Stimulated activated CD4-positive, alpha-beta T cell treated with anti-CD3 and anti-CD28 coated beads, Interleukin-4, amount 100 ng/mL, for 24 hours (primary cell): ENCODE measurements at places on chromosomes 2 and 18.

DNA sequence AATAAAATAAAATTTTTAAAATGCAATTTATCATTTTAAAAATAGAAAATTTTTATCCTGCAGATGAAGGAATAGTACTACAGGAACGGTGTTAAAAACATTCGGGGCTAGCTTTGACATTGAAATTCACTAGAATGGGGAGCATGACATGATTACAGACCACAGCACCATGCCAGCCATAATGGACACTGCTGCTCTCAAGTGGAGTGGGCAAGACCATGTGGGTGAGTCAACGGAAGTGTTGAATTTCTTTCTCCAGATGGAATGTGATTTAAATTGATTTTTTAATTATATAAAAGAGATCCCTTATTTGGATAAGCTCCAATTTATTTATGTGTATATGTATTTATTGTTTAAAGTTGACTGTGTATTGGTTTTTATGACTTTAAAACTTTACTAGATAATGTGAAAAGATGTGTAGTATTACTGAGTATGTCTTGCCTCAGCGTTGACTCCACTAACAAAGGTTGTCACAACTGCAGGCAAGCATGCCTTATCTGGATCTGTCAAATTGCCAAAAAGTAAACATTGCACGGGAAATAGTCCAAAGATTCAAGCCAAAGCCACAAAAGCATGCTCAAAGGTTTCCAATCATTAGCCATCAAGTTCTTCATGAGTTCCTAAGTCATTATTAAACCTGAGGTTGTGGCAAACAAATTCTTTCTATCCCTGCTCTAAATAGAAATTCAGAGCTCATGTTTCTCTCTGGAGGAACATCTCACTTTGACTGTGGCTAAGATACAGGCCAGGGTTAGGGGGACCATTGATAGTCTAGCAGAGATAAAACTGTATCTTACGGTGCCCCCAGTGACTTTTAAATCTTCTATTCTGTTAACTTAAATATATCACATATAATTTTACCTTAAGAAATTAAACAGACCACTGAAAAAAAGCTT, 536.9 kb downstream of the TMX3 start:
- DNase-seq: no peak

DNA sequence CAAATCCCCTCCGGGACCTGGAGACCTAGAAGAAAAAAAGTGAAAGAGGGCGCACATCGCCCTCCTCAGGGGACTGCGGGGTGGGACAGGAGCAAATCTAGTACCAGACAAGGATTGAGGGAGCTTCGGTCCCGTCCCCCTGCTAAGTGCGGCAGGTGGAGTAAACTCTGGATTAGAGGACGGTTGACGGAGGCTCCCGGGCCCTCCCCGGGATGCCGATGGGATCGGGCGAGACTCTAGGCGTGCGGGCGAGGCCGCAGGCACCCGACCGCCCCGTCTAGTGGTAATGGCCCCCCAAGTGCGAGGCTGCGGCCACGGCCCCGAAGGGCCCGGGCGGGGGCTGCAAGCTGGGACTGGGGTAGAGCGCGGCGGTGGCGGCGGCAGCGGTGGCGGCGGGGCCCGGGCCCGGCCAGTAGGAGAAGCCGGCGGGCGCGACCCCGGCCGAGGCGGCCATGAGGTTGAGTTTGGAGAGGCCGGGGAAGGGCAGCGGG, 3.5 kb downstream of the FEV start:
- no peak for DNase-seq

GRCh38 chr18:62486290-62486964, 36.4 kb upstream of the ZCCHC2 start:
- DNase-seq: peak; percentile 23

DNA sequence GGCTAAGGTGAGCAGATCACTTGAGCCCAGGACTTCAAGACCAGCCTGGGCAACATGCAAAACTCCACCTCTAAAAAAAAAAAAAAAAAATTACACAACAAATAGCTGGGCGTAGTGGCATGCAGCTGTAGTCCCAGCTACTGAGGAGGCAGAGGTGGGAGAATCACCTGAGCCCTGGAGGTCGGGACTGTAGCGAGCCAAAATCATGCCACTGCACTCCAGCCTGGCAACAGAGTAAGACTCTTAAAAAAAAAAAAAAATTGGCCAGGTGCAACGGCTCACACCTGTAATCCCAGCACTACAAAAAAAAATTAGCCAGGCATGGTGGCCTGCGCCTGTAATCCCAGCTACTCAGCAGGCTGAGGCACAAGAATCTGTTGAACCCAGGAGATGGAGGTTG, 7.3 kb downstream of the STARD7 start:
- no peak for DNase-seq

- DNase-seq: no peak
Observed at GRCh38 chr2:111923276-111923804, 24.9 kb downstream of the MERTK start.

- DNase-seq: no peak
Observed at GRCh38 chr2:55169915-55170314, 62.2 kb downstream of the CLHC1 start.

DNA sequence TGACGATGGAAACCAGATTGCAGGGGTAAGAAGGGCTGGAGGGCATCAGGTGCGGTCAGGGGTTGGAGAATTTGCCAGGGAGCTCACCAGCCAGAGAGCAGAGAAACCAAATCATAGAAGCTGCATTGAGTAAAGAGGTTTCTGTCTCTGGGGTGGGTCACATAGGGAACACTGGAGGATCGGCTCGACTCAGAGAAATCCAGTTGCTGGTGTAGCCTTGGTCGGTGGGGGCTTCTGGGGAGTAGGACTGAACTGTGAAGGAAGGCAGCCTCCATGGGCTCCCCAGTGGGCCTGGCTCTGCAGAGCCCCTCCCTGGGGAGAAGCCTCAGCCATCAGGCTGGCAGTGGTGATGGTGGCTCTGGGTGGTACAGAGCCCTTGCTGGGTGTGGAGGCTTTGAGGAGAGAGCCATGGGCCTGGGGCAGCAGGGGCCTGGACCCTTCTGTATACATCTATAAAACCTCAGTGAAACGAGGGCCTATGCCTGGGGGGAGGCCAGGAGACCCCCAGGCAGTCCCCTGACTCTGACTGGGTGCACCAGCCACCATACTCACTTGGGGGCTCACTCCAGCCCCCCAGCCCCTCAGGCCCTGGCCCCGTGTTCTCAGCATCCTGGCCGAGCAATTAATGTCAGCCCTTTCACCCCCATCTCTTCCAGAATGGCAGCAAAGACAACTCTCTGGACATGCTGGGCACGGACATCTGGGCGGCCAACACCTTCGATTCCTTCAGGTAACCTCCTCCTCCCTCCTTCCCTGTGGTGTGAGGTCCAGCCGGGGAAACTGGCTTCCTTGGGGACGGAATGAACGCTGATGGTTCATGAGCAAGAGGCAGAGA, 124.5 kb downstream of the CTIF start:
- no peak for DNase-seq

DNA sequence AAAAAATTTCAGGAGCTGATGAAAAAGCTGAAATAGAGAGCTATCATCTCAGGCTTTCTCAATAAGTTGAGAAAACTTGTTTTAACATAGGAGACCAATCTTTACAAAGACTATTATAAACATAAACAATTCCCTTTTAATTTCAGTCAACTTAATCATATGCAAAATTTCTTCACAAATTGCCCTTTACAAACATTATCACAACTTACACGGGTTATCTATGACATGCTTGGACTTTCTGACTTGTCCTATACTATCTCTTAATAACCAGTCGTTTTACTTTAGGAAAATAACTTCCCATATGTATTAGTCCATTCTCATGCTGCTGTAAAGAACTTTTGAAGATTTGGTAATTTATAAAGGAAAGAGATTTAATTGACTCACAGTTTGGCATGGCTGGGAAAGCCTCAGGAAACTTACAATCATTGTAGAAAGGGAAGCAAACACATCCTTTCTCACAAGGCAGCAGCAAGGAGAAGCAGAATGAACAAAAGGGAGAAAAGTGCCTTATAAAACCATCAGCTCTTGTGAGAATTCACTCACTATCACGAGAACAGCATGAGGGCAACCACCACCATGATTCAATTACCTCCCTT, 1583.7 kb upstream of the CELF4 start:
- DNase-seq: no peak

- no peak for DNase-seq
Observed at GRCh38 chr2:61456070-61456745, 14.7 kb downstream of the USP34 start.

GRCh38 chr2:70916291-70916690, 19.4 kb upstream of the ATP6V1B1 start:
- no peak for DNase-seq

DNA sequence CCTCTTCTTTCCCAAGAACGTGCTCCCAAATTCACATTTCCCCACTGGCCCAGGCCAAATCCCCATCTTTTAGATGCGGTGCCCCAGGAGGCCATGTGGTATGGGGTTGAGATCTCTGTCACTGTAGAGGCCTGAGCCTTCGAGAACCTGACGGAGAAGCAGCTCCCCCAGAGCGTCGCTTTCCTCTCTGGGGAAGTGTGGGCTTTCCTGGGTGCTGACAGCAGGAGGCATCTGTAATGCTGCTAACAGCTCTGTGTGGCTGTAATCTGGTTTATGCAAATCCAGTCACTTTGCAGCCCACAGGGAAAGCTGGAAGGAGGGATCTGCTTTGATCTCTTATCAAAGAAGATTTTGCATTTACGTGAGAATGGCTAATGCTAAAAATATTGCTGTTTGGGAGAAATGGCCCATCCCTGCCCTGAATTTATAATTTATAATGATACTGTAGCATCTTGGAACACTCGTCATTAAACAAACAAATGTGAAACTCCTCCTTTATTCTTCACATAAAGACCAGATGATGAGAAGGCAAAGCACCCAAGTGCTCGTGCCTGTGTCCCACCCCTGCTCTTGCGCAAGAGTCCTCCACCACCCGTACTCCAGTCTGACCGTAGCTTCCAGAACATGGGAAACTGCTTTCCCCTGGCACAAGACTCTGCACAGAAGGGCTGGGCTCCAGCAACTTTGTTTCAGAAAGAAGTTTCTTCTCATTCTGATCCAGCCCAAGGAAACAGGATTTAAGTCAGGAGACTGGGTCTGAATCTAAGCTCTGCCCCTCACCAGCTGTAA, 109.9 kb upstream of the EPC2 start:
- DNase-seq: no peak

DNA sequence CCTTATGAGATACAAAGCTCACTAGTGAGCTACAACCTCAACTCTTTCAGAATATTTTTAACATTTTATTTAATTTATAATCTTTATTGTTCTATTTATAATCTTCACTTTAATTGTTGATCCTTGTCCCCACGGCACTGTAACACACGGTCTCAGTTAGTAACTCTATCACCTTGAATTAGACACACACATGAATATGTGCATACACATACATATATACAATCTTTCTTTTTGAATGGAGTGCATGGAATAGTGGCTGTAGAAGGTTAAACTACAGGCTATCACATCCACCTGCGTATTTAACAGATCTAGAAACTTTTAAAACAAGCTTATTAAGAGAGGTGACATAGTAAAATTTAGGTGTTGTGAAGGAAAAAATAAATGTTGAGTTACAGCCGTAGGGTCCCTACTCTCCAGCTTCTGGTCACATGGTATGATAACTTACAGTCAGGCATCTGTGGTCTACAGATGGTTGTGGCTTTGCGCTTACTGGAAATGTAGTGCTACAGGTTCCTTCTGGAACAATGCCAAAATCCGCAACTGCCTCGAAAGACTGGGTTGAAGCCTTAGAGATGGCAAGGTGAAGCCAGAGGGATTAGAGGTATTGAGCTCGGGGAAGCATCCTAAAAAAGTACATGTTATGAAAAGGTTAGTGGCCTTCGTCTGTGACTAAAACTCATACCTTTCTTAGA, 1324.1 kb upstream of the SLC39A10 start:
- no peak for DNase-seq

- DNase-seq: no peak
Observed at GRCh38 chr2:181121996-181122395, 141.6 kb downstream of the UBE2E3 start.

- no peak for DNase-seq
Observed at GRCh38 chr2:158746488-158746887, 48.6 kb upstream of the DAPL1 start.

GRCh38 chr2:96541398-96542152, 5.0 kb downstream of the ARID5A start:
- DNase-seq: no peak

- DNase-seq: no peak
Observed at GRCh38 chr2:893311-893710, 57.3 kb upstream of the SNTG2 start.

GRCh38 chr2:68330691-68331090, 10.9 kb upstream of the CNRIP1 start:
- no peak for DNase-seq

- DNase-seq: no peak
Observed at GRCh38 chr18:28126768-28127167, 50.2 kb downstream of the CDH2 start.

- no peak for DNase-seq
Observed at GRCh38 chr18:74311000-74311399, 4.6 kb upstream of the C18orf63 start.

GRCh38 chr18:58522132-58522531, 106.8 kb downstream of the ALPK2 start:
- DNase-seq: no peak

GRCh38 chr18:35713545-35713944, 132.0 kb downstream of the GALNT1 start:
- DNase-seq: no peak

DNA sequence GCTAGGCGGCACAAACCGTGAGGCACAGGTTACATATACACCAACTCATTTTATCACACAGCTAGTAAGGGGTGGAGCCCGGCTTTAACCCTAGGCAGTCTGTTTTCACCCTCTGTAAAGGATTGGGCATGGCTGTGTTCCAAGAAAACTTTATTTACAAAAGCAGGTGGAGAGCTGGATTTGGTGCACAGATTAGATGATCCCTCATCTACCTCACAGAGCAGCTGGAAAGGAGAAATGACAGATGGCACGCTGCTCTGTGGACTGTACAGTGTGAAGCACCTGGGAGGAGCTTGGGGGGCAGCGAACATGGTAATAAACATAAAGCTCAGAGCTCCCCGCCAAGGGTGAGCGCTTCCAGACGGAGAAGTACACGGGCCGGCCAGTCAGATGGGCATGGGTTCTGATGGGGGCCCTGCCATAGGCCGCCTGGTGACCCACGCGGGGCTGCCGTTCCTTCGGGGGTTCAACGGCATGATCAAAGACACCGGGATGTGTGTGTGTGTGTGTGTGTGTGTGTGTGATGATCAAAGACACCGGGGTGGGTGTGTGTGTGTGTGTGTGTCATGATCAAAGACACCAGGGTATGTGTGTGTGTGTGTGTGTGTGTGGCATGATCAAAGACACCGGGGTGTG, 862 bp upstream of the TMEM177 start:
- DNase-seq: peak; percentile 12

DNA sequence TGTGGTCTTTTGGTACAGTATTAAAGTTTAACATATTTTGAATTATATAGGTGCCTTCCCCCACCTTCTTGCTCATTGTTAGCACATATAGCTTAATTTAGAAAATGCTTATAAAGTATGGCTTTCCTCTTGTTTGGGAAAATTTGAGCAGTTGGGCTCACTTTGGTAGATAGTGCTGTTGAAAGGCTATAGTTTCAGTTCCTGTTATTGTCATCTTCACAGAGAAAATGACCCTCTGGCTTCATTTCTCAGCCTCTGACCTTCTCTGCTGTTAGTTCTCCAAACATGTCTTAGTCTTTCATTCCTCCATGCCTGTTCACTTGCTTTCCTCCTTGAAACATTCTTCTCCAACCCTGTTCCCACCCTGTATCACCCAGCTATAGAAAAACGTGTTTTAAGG, 200.6 kb downstream of the WDR7 start:
- no peak for DNase-seq

GRCh38 chr18:9824952-9825371, 60.8 kb upstream of the TXNDC2 start:
- DNase-seq: no peak
